ENCODE measurements at places on chromosomes 4 and X. TPM values are rescaled to one million over a fixed set of nuclear protein-coding genes. Genes with fewer than 3 reads are reported as not detected.

- no peak for DNase-seq
These were observed 95.5 kb downstream of the TENM3 start for GRCh38 chr4:182338746-182339145.

GRCh38 chr4:138852681-138853080, 162.9 kb upstream of the NOCT start:
- no peak for DNase-seq

DNA sequence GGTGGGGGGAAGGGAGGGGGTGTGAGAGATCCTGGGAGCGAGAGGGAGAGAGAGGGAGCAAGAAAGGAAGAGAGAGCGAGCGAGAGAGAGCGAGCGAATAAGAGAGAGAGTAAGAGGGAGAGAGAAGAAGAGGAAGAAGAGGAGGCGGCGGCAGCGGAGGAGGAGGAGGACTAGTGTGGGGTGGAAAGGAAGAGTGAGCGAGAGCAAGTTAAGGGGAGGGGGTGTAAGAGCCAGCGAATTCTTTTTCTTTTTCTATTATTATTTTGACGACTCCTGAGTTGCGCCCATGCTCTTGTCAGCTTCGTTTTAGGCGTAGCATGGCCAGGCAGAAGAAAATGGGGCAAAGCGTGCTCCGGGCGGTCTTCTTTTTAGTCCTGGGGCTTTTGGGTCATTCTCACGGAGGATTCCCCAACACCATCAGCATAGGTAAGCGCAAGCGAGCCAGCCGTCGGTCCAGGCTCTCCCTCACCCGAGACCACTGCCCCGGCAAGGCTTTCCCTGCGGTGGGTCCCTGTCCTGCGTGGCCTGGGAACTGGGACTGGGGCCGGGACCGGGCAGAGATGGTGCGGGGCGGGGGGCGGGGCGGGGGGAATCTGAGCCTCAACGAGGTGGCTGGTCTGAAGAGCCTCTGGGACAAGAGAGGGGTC, at the start of gene GRIA3:
TSS of gene GRIA3 (plus strand) at position 60 of the 647 bp plus-strand sequence. CDS start at position 318, 258 bp downstream.
- DNase-seq, result no peak

GRCh38 chr4:86664959-86665358, 70.8 kb downstream of the PTPN13 start:
- DNase-seq, result no peak

DNA sequence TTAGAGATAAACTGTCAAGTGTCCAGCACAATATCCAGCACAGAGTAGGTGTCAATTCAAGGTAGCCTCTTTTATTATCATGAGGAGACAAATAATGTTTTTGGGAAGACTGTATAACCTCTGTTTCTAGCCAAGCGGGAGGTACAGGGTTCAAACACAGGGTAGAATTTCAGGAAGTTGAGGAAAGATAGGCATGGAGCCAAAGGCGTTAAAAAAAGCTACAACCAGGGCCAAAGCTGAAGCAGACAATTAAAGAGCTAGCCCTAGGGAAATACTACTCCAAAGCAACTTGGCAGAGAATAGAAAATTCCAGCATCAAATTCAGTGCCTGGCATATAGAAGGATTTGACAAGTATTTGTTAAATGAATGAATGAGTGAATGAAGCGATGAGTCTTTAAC, 40.0 kb upstream of the CASK start:
- no peak for DNase-seq

Gene SNX25
- total RNA-seq, result 18.2 TPM

Gene CT47A7
- not detected for total RNA-seq

Gene CPE
- not detected for total RNA-seq

Gene CT45A5
- not detected for total RNA-seq
